Thoracic aorta (tissue), 2 donors: ENCODE measurements at places on chromosomes 13 and 19.

DNA sequence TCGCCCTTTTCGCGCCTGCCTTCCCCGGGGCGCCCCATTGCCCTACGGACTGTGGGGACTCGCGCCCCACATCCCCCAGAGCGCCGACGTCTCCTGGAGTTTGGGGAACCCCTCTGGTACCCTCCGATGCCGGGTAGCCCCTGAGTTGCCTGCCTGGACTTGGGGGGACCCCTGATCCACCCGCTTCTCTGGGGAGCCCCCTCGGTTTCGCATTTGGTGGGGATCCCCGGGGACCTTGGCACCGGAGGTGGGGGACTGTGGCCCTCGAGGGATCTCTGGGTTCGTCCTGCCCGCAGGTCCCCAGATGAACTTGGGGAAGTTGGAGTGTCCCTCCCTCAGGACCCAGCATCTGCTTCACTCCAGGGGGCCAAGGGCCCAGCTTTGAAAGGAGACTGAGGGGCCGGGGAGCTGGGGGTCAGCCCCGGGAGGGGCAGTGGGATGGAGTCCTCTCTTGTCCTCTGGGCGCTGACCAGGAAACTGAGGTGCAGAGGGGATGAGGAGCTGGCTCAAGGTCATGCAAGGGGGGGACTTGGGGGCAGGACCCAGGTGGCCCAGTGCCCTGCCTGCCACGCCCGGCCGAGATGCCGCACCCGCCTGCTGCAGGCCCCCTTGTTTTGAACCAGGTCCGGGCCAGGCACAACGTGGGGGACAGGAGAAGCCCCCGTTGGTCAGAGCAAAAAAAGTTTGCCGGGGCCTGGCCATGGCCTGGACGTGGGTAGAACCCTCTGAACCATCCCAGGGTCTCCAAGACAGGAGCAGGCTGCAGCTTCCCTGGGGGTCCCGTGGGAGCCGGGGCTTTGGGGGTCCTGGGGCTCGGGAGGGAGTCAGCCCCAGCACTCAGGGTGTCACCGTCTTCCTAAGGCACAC, 1.0 kb downstream of the EFNA2 start:
- DNase-seq, result no peak

- DNase-seq, result no peak
Observed at GRCh38 chr19:34274827-34275625, 20.7 kb downstream of the GARRE1 start.

DNA sequence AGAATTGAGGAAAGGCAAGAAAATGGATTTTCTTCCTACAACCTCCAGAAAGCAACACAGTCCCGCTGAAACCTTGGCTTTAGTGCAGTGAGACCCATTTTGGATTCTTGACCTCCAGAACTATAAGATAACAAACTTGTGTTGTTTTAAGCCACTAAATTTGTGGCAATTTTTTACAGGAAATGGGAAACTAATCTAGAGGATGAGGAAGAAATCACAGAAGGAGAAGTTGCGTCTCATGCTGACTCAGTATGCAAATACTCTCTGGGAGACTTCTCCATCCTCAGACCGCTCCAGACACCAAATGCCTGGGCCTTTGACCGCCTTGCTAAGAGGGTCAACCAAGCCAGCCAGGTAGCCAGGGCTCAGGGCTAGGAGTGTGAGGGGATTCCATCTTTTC, 13.1 kb upstream of the CEACAM16 start:
- DNase-seq, result no peak

- DNase-seq, result no peak
Observed at GRCh38 chr19:45107621-45108150, 14.7 kb downstream of the PPP1R37 start.

- no peak for DNase-seq
Observed at GRCh38 chr13:51820016-51820597, 16.1 kb upstream of the DHRS12 start.

DNA sequence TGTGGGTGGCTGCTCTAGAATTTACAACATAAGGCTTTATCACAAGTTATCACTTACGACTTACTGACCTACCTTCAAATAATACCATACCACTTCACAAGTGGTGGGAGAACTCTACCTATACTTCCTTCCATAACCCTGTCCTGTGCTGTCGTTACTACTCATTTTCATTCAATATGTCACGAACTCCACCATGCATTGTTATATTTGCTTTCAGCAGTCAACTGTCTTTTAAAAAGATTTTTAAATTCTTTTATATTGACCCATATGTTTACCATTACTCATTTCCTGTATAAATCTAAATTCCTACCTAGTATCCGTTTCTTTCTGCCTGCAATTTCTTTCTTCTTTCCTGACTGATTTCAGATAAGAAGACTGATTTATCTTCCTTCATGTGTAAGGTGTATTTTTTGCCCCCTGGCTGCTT, 200.0 kb downstream of the KLF12 start:
- no peak for DNase-seq

GRCh38 chr19:28932446-28932845, 280.5 kb downstream of the UQCRFS1 start:
- no peak for DNase-seq

DNA sequence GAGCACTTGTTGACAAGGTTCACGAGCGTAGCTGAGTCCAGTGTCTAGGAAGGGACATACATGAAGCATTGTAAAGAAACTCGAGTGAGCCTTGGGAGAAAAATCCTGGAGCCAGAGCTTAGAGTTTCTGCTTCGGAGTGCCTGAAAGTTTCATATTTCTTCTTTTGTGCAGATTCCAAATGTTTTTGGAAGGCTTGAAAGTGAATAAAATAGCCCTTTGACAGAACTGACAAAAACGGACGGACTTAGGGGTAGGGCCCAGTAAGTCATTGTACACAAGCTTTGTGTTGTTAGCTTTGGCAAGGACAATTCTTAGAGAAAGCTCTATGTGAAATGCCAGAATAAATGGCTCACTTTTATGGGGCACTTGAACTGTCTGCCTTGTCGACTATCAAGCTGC, 2.8 kb downstream of the RNF113B start:
- DNase-seq, result no peak

GRCh38 chr13:33284916-33285315, 639 bp downstream of the STARD13 start:
- no peak for DNase-seq

- no peak for DNase-seq
Observed at GRCh38 chr19:57068921-57069697, 50.7 kb upstream of the USP29 start.

- DNase-seq, result no peak
Observed at GRCh38 chr19:29247872-29248271, 34.9 kb upstream of the UQCRFS1 start.

GRCh38 chr19:45601524-45602374, at the start of gene GPR4:
TSS of gene GPR4 (minus strand) at chr19:45602212. CDS start at chr19:45591866, 10,346 bp downstream.
- DNase-seq, result no peak

DNA sequence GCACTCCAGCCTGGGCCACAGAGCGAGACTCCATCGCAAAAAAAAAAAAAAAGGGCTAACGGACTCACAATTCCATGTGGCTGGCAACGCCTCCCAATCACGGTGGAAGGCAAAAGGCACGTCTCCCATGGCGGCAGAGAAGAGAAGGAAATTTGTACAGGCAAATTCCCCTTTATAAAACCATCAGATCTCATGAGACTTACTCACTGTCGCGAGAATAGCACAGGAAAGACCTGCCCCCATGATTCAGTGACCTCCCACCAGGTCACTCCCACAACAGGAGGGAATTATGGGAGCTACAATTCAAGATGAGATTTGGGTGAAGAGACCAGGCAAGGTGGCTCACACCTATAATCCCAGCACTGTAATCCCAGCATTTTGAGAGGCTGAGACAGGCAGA, 18.7 kb upstream of the NMRK2 start:
- DNase-seq, result no peak

- no peak for DNase-seq
Observed at GRCh38 chr19:18477974-18478373, 40.0 kb upstream of the ISYNA1 start.

DNA sequence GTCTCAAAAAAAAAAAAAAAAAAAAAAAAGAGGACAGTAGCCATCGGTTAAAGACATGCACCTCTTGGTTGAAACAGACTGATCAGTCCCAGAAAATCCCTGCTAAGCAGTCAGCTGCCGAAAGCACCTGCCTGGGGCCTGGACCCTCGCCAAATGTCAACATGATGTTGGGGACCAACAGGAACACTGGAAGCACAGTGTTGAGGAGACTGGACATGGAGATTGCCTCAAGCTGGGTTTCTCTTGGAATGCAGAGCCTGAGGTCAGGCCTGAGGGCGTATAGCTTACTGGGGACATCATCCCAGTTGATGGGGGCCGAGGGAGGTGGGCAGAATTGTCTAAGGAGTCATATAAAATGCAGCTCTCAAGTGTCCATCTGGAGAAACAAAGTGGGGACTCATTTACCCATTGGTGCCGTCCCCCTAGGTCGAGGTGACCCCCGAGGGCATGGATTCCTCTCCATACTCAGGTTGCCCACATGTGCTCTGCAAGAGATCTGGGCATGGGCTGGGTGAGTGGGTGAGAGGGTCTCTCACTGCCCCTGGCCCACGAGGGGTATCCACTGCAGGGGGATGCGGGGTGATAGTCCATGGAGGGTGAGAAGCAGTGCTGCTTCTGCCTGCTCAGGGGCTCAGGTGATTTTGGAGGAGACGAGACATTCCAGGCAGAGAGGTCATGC, 164.5 kb downstream of the URI1 start:
- no peak for DNase-seq

DNA sequence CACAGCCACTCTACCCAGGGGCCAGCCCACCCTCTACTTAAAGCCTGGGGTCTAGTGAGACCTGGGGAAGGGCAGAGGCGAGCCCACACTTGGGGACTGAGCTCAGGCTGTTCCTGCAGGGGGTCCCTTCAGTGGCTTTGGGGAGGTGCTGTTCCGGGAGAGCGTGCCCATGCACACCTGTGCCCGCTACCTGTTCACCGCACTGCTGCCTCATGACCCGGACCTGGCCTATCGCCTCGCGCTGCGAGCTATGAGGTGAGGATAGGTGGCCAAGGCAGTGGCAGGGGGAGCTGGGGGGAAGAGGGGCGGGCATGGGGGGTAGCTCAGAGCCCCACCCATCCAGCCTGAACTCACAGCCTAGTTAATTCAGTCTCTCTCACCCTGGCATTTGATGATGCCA, 24.0 kb downstream of the ZSWIM4 start:
- DNase-seq, result no peak

DNA sequence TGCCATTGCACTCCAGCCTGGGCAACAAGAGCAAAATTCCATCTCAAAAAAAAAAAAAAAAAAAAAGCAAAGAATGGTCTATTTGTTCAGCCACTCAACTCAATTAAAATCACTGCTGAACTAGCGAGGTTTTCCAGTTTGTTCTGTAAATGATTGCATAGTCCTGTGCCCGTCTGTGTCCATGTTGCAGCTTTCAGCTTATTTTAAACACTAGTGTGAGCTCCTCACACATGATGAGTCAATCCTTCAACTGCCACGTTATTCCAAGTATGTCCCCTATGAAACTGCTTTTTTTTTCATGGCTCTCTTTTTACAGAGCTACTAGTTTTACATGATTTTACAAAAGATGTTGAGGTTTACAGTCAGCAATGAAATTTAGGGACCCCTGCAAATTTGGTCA, 12.2 kb downstream of the SUGP2 start:
- no peak for DNase-seq

DNA sequence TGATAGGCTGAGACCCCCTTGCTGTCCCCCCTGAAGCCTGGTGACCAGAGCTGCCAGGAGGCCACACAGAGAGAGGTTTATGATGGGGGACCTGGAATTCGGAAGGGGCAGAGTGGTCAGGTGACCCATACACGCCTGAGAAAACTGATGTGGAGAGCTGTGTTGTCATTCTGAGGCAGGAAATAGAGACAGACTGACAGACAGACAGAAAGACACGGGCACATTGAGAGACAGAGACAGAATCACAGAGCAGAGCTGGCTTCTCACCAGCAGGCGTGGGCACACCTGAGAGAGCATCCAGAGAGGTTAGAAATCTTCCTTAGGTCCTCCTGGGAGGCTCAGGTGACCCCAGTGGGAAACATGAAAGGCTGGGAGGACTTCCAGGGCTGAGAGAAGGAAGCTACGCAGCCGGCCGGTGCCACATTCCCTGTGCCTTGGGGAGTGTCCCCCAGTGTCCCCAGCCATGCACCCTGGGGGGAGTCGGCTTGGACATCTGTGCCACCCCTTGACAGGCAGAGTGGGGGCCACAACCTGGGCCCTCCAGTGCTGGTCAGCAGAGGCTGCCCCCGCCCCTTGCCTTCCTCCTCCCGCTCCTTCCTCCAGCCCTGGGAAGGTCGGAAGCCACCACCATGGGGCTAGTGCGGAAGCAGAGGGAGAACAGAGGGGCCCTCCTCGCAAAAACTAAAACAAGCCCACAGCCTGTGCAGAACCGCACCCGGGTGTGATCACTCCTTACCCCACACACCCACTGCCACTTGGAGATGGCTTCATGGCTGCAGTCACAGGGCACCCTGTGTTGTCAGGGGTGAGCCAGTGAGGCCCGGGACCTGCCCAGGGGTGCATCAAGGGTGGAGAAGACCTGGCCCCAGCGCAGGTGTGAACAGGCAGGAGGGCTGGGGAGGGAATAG, 2.2 kb downstream of the FFAR1 start:
- no peak for DNase-seq

GRCh38 chr13:95258619-95259194, 42.5 kb downstream of the ABCC4 start:
- DNase-seq, result no peak

DNA sequence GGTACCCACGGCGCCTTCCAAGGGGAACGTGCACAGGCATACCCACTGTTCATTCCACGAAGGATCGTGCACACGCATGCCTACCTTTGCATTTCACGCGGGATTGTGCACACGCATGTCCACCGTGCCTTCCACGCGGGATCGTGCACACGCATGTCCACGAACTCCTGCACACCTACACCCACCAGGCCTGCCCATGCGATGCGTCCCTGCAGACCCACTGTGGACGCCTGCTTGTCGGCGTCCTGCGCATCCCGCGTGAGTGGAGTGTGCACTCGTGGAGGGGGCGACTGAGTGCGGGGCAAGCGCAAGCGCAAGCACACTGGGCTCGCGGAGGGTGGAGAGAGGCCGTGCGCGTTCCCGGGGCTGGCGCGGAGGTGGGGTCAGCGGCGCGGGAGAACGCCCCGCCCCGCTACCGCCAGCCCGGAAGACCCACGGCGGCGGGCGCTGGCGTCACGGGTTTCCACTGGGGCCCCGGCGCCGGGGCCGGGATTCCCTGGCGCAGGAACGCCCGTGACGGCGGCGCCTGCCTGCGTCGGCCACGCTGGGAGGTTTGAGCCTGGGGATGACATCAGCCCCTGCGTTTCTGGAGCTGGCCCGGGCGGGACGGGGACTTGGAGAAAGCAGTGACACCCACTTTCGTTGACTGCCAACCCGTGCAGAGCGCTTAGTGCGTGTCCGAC, 18.7 kb downstream of the GADD45B start:
- peak; percentile 68 for DNase-seq
